Epithelial cell of alveolus of lung (primary cell): ENCODE measurements at places on chromosomes 7 and 10. TPM values are rescaled to one million over a fixed set of nuclear protein-coding genes. Genes with fewer than 3 reads are reported as not detected.

MAT1A gene
- not detected in 2 replicates for total RNA-seq

PTPRN2 gene
- 0.78 and 2.7 TPM in 2 replicates for total RNA-seq

CFAP69 gene
- total RNA-seq = 1.3 and 3.5 TPM in 2 replicates

GRID2IP gene
- 0.08 TPM in 1 of 2 replicates, not detected in the other for total RNA-seq

TLX1 gene
- not detected in 2 replicates for total RNA-seq

AZGP1 gene
- 0.40 TPM in 1 of 2 replicates, not detected in the other for total RNA-seq

FBXO24 gene
- 0.65 and 2.9 TPM in 2 replicates for total RNA-seq

MSS51 gene
- total RNA-seq = 0.39 and 0.96 TPM in 2 replicates

OR13A1 gene
- total RNA-seq = 0.08 TPM in 1 of 2 replicates, not detected in the other

CLRN3 gene
- total RNA-seq = not detected in 2 replicates

ADCY1 gene
- 0.16 and 0.52 TPM in 2 replicates for total RNA-seq

BMPER gene
- 3.8 and 7.4 TPM in 2 replicates for total RNA-seq

CRTAC1 gene
- total RNA-seq = not detected in 2 replicates

NDUFB2 gene
- total RNA-seq = 180 and 270 TPM in 2 replicates

SCIN gene
- 0.26 TPM in 1 of 2 replicates, not detected in the other for total RNA-seq

A1CF gene
- total RNA-seq = not detected in 2 replicates

LIPK gene
- total RNA-seq = not detected in 2 replicates

OR2A42 gene
- total RNA-seq = not detected in 2 replicates

MMP21 gene
- total RNA-seq = 0.08 TPM in 1 of 2 replicates, not detected in the other

ZFAND4 gene
- 5.6 and 6.3 TPM in 2 replicates for total RNA-seq

NPY gene
- not detected in 2 replicates for total RNA-seq

WASL gene
- total RNA-seq = 16.8 and 31.1 TPM in 2 replicates

CYP2C18 gene
- total RNA-seq = not detected in 2 replicates

NME8 gene
- not detected in 2 replicates for total RNA-seq

GOLGA7B gene
- total RNA-seq = not detected in 2 replicates

TMEM130 gene
- 0.16 and 1.9 TPM in 2 replicates for total RNA-seq

CPN1 gene
- total RNA-seq = not detected in 2 replicates

CCL24 gene
- total RNA-seq = not detected in 2 replicates

ACSL5 gene
- 0.16 and 0.52 TPM in 2 replicates for total RNA-seq

LCOR gene
- total RNA-seq = 10.7 and 12.3 TPM in 2 replicates

OPN4 gene
- not detected in 2 replicates for total RNA-seq

HACD1 gene
- 7.8 and 13.6 TPM in 2 replicates for total RNA-seq

POLR2J2 gene
- total RNA-seq = 0.40 TPM in 1 of 2 replicates, not detected in the other

CACNA2D1 gene
- 9.2 and 14.6 TPM in 2 replicates for total RNA-seq

MEIG1 gene
- total RNA-seq = not detected in 2 replicates

NKX2-3 gene
- total RNA-seq = not detected in 2 replicates

IKZF1 gene
- not detected in 2 replicates for total RNA-seq

CYP2C8 gene
- not detected in 2 replicates for total RNA-seq

GIMAP8 gene
- total RNA-seq = under 0.01 and 0.39 TPM in 2 replicates
